ENCODE measurements at places on chromosomes 2 and 18.

DNA sequence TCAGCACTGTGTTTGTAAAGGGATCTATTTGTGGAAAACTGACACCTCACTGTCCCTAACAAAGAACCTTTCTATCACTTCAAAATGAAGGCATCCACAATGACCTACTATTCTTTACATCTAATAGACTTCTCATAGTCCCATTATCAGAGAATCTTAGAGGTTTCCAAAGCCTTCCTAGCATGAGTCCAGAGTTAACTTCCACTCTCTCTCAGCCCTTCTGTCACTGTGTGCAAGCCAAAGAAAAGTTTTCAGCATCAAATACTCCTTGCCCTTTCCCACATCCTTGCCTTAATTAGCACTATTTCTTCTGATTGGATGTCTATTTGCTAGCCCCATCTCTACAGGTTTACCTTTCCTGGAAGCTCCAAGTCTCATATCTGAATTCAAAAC, 178.5 kb downstream of the ERBB4 start:
- DNase-seq: no peak

DNA sequence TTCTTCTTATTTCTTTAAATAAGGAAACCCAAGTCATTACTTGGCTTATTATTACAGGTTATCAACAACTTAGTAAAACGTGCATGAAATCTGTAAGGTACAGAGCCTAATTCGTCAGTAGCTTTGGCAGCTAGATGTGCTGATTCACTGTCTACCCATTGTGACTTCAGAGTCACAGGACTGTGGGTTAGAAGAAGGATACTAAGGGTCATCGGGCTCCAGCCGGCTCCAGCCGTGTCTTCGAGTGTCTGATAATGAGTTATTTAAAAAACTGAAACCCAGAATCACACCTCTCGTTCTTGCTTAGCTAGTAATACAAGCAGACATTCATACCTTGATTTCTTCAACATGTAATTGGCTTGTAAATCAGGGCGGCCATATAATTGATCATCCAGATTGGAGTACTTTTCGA, 170.5 kb downstream of the FMNL2 start:
- peak; percentile 88 for DNase-seq

GRCh38 chr2:205759257-205759656, 77.0 kb downstream of the NRP2 start:
- no peak for DNase-seq

GRCh38 chr2:160205505-160205904, 5.4 kb upstream of the ITGB6 start:
- no peak for DNase-seq

GRCh38 chr18:67381608-67382150, 134.8 kb downstream of the DSEL start:
- DNase-seq: no peak

DNA sequence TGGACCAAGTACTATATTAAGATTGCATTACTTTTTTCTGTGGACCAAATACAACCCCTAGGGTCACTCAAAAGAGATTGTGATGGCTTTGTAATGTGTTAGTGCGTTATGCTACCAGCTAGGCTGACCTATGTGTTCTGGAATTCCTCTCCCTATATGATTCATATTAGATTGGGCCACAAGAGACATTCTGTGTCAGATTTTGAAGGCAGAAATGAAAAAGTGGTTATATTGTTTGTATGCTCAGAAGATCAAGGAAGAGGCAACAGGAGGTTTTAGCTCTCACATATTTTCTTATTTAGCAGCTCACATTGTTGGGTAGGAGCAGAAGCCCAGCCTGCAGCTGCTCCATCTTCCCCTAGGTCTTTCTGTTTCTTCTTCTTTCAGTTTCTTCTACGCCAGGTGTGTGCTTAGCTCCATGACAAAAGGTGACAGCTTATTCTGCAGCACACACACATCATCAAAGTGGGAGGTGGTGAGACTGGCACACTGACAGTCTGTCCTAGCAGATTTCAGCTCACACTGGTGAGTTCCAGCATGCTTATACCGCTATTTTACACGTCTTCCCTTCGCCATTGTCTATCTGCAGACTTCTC, 156.8 kb upstream of the UBE2E3 start:
- no peak for DNase-seq

DNA sequence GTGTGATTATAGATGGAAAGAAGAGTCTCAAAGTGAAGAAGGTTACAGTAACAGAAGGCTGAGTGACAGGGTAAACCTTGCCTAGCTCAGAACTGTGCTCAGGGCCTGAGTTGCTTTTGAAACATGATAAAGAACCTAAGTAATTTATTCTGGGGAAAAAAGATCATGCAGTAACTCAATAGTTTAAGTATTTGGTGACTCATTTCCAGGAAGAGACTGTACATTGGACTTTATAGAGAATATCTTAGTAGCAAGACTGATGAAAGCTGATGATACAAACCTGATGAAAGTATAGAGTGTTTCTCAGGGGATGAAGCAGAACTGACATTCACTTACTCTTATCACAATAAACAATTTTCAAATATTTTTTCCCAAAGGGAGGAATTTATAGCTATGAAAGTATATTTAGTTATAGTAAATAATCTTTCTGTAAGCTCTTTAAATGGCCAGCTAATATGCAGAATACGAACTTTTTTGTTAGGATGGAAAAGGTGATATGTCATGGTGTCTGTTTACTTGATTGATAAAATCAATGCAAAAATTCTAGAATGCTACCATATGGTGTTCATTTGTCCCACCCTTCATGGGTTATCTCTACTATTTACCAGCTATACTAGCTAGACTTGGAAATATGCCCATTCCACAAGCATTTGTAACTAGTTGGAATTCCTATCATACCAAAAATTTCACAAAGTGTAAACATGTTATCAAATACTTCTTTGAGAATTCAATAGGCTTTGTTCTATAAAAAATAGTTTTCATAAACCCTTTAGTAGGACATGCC, 1265.5 kb upstream of the ACVR2A start:
- no peak for DNase-seq

- DNase-seq: no peak
Measured at GRCh38 chr18:65752625-65753325, 2.0 kb downstream of the CDH7 start.

GRCh38 chr2:233131936-233132720, 72.0 kb downstream of the INPP5D start:
- DNase-seq: no peak

DNA sequence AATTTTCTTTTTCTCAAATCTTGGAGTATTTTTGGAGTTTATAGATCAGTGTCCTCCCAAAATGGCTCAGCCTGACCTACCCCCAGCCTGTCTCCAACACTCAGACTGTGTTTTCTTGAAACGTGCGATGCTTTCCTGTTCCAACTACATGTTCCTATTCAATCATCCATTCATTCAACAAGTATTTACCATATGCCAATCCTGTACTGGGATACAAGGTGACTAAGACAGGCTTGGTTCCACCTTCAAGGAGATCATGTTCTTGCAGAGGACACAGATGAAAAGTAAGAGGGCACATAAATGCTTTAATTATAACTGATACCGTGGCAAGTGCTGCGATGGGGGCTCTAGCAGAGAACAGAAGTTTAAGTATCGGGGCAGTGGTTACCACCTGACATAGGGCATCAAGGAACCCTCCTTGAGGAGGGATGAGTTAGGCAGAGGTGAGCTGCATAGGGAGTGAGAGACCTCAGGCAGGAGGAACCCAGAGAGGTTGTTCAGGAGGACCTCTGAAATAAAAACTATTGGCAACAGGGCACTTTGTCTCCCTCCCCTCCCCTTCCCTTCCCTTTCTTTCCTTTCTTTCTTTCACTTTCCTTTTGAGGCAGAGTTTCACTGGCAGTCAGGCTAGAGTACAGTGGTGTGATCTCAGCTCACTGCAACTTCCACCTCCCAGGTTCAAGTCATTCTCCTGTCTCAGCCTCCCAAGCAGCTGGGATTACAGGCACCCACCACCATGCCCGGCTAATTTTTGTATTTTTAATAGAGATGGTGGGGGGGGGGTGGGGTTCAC, 469.0 kb downstream of the EPHA4 start:
- DNase-seq: no peak

GRCh38 chr2:169146220-169146619, 76.9 kb downstream of the DHRS9 start:
- DNase-seq: no peak

DNA sequence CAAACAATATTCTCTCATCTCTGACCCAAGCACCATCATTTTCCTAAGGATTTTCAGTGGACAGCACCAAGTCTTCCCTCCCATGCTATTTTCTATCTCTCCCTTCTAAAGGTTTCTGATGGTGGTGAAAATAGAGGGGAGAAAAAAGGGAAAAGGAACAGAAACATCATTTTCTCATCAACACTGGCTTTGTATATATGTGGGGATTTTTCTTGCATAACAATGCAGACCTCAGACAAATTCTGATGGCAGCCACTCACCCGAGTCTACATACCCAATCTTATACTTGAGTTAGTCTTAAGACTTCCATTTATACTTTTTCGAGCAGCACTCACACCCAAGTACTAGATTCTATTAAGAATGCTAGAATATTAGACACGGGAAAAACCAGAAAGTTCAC, 95.8 kb downstream of the TMEM163 start:
- DNase-seq: peak; percentile 4

GRCh38 chr2:42924418-42924886, 132.1 kb upstream of the HAAO start:
- peak; percentile 52 for DNase-seq

DNA sequence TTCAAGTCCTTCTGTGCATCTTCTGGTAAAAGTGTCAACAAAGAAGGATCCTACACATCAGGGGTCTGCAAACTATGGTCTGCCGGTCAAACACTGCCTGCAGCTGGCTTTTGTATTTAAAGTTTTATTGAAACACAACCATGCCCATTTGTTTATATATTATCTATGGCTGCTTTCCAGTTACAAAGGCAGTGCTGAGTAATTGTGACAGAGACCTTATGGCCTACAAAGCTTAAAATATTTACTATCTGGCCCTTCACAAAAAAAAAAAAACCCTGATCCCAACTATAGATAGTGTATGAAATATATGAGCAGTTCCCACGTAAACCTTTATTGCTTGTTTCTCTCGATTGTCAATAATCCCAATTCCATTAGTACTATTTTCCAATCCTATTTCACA, 101.4 kb downstream of the RBMS1 start:
- no peak for DNase-seq

- DNase-seq: no peak
Measured at GRCh38 chr2:128445523-128445900, 126.8 kb upstream of the HS6ST1 start.

GRCh38 chr18:74896390-74896991, 298.8 kb downstream of the ZNF407 start:
- no peak for DNase-seq

DNA sequence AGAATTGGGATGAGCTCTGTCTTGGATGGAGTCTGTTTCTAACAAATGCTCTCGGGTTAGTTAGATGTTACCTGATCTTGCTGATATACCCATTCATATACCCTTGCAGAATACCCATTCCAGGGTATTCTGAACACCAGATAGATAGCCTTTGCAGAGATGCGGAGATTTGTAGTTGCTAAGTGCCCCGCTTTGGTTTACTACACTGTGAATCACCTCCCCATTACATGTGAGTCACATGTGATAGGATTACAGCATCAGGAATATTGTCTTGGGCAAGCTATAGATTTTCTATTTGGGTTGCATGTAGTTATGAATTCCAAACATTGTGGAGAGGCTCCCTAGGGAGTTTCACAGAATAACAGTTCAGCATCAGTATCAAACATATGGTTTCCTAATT, 3.8 kb downstream of the VSNL1 start:
- no peak for DNase-seq

DNA sequence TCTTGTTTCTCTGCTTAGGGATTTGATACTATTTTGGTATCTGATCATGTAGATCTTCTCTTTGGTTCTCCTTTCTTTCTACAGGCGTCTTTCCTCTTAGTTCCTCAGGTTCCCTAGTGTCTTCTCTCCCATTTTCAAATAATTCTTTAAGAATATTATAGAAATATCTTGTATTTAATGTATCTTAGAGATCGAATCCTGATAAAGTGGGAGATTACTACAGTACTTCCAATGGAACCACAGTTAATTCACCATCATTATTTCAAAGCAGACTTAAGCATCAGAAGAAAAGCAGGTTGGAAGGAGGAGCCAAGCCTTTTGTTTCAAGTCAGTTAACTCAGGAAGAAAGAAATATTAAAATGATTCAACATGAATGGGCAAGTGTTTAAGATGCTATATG, 1.1 kb upstream of the CHN1 start:
- no peak for DNase-seq

DNA sequence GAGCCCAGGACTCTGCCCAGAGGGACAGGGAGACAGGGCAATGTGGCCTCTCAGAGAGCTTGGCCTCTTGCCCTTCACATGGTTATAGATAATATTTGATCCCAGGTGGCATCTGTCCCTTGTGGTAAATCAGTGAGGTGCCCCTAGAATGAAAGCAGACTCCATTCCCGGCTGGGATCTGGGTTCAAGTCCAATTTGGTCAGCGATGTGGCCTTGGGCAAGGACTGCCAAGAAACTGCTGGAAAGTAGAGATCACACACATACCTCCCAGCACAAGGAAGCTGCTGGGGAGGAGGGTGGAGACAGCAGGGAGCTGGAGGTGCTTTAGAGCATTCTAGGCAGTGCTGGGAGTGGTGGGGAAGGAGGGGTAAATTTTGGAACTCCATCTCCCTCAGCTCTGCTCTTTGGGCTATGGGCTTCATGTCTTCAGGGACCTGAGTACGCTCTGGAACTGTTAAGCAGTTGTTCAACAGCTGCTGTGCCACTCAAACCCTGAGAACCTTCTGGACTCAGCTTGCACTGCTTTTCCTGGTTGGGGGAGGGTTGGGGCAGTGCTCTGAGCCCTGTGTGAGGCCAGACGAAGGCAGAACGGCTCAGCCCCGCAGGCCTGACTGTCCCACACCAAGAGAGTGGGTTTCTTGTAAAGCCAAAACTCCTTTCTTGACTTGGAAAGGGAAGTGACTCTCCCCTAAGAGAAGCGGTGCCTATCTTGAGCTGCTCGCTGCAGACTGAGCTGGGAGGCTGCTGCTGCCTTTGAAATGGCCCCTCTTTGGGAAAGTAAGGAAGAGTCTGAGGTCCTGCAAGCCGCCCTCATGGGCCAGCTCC, 23.0 kb downstream of the INPP5D start:
- DNase-seq: peak; percentile 60

DNA sequence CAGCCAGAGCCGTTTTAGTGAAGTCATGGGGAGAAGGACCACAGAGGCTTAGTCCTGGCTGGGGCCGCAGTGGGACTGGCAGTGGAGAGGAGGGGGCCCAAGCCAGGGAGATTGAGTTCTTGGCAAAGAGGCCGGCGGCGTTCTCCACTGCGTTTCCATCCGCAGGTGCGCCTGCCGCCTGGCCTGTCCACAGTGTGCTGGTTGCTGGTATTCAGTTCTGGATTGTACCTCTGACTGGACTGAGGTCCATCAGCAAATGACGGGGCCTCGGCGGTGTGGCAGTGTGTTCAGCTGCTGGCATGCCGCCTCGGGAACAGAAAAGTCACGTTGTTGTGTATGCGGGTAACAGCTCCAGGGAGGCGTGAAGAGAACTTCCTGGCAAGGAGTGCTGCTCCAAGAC, 36.8 kb downstream of the LRRFIP1 start:
- no peak for DNase-seq

DNA sequence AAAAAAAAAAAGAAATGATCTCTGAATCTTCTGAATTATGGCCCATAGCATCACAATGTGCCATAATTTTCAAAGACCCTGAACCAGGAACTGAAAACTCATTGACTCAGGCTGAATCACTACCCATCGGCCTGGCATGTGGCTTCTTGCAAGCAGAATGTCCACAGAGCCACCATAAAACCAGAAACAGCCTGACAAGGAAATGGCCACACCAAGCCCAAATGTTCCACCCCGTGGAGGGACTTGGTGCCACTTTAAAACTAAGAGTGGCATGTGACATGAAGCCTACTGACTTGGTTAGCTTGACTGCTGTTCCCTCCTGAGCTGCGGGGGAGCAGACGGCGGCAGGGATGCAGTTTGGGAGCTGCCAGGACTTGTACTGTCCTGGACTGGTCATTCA, 71.2 kb upstream of the RBM44 start:
- peak; percentile 78 for DNase-seq

GRCh38 chr2:43905371-43905803, 66.6 kb downstream of the ABCG8 start:
- DNase-seq: no peak

All from suppressor macrophage treated with lipopolysaccharide for 1 hour (primary cell).